AG08395 (cell line): ENCODE measurements at places on chromosomes 6 and 20.
A peak's percentile ranks its signal among the peaks of the same experiment; 100 is the strongest.

- no peak for DNase-seq
These were observed 114.1 kb downstream of the DOK5 start for GRCh38 chr20:54589402-54590030.

GRCh38 chr6:134358320-134358719, 40.4 kb upstream of the SGK1 start:
- no peak for DNase-seq

GRCh38 chr6:3317741-3318211, 59.0 kb downstream of the PSMG4 start:
- peak; percentile 32 for DNase-seq

DNA sequence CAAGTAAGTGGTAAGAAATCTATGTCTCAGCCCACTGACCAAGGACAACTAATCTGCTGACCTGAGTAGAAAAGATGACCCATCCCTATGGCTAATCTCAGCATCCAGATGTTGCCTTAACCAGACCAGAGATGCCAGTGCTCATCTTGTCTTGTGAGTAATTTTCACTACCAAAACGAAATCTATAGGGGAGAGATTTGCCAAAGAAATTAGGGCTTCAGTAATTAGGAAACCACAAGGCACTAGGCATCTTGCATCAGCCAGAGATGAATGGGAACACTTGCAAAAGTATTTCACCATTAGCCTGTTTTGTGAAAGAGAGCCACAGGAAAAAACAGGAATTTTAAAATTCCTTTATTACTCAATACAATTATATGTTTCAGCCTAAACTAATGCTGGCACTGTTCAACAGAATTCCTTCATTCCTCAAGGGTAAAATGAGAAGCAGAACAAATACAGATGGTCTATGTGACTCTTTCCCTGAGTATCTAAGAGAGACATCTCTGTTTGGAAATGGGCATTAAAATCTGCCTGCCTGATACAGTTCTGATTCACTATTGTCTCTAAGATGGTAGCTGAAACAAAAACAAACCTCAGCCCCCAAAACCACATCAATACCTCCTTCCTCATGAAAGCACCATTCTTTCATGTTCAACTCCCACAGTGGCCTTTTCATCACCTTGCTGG, 87.8 kb downstream of the GMDS start:
- DNase-seq, result peak; percentile 83

DNA sequence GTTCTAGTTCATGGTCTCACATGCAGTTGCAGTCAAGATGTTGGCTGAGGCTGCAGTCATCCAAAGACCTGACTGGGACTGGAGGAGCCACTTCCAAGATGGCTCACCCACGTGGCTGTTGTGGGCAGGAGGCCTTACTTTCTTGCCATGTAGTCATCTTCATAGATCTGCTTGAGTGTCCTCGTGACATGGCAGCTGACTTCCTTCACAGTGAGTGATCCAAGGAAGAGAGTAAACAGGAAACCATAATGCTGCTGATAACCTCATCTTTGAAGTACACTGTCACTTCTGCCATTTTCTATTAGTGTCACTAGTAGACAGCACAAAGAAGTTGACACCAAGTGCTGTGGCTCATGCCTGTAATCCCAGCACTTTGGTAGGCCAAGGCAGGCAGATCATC, 40.1 kb upstream of the AKIRIN2 start:
- DNase-seq, result no peak

- DNase-seq, result no peak
These were observed 78.5 kb upstream of the TRDN start for GRCh38 chr6:123715006-123715863.

GRCh38 chr6:47352194-47352920, 42.7 kb upstream of the TNFRSF21 start:
- no peak for DNase-seq

- DNase-seq, result no peak
These were observed 898.0 kb upstream of the EYS start for GRCh38 chr6:66605011-66605410.

GRCh38 chr6:35258858-35259193, 709 bp upstream of the ZNF76 start:
- peak; percentile 63 for DNase-seq

- DNase-seq, result no peak
These were observed 87.8 kb upstream of the CENPW start for GRCh38 chr6:126252154-126252553.

DNA sequence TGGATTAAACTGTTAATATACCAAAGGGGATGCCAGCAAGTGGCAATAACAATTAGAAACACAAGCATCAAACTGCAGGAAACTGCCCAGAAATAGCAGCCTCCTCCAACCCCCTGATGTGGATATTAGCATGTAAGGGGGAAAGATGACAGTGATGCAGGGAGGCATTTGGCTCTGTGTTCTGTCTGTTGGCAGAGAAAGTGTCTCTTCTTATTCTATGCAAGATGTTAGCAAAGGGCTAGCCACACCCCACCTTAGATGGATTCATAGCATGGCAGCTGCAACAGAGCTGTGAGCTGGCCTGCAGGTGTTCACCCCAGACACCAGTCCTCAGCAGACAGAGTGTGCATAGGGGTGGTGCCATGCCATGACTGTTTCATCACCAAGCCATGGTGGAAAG, 38.0 kb downstream of the SCP2D1 start:
- no peak for DNase-seq

GRCh38 chr6:67956352-67956751, 678.7 kb upstream of the ADGRB3 start:
- no peak for DNase-seq

DNA sequence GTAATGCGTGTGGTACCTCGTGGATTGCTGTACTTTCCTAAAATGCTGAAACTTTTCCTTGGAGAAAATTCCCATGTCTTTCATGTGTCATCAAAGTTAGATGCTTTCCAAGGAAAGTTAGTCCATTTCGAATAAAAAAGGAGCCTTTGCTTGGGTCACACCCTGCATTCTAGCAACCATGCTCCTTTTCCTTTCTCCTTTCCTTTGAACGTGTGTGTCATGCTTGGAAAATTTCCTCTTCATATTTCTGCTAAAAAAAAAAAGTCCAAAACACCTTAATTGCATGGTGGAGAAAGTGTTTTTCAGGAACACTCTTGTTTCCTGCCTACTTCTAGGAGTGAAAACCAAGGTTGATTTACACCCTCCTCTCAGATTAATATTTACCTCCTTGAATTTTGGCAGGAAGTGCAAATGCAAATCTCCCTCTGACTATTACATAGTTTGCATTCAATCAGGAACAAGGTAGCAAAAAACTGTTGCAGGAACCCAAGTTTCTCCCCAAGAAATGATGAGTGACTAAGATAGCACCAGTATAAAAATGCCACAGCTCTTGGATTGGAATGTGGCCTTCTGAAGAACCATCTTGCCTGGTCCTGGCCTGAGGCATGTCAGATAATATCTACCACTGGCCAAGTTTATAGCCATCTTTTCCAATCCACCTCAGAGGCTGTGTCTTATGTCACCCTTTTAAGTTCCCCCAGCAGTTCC, 590.6 kb downstream of the QKI start:
- DNase-seq, result no peak

DNA sequence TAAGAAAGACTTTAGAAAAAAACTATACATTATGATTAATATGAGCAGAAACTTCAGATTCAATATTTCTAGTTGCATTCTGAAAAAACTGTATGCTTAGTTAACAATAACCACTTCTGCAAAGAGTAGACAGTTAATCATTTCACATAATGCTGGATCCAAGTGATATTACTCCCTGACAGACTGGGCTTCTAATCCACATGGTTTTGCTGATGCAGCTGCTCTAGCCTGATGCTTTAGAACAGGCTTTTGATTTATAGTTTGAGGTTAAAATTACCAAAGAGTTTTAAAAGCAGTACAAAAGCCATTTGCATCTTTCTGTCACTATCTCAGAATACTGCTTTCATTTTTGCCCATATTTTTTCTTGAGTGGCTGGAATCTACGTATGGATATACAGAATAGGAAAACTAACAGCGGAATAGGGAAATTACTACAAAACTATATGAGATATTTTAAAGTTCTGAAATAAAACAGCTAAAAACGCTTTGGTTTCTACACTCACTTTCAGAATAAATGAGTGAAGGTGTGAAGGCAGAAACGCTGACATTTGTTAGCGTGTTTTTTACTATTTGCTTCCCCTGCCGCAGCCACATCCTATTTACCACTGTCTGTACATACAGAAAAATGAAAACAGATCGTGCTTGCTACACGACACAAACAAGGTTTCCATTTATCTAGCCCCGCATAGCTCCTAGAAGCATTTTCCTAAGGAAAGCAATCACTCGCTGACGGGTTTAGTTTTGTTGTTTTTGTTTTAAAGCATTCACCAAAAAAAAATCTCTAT, 61.7 kb downstream of the METTL24 start:
- DNase-seq, result no peak

GRCh38 chr20:21437816-21438215, 40.5 kb upstream of the NKX2-4 start:
- no peak for DNase-seq

GRCh38 chr6:96926425-96926824, 1.9 kb downstream of the KLHL32 start:
- DNase-seq, result no peak

- no peak for DNase-seq
These were observed 151.4 kb downstream of the ID4 start for GRCh38 chr6:19988555-19988954.

DNA sequence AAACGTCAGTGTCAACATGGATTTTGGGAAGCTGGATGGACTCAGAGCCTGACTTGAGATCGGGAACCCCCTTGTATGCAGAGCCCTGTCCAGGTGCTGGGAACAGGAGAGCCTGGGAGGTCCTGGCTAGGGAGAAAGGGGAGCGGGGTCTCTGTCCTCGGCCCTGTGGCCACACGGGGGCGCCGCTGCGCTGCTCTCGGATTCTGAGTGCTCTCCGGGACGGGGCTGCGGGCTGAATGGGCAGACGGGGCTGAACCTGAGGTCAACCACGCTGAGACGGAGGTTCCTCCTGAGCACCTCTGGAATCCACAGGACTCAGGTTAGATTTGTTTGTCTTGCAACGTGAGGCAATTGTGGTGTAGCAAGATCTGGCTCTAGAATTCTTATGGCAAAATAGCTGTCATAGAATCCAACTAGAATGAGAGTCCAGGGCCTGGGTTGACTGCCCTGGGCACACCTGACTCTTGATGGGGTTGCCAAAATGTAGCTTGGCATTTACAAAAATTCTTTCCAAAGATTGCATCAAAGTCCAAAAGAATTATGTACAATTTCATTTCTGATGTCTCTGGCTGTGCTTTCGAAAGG, 20.6 kb upstream of the HLA-F start:
- DNase-seq, result peak; percentile 49
